Hepatic stellate cell (primary cell): ENCODE measurements at places on chromosomes 5 and 9.

DNA sequence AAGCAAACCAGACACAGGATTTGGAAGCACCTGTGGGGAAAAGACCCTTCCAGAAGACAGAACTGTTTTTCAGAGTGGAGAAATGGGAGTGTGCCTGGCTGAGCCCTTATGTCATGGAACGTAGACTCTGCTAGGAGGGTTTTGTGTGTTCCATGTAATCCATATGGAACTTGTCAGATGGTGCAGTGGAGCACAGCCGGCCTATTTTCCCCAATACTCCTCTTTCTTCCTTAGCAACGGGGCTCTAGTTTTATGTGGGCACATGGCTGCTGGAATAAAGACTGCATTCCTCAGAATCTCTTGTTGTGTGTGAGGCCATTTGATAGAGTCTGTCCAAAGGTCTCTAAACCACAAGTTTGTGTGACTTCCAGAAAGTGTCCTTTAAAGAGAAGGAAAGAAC, 284.0 kb downstream of the DRD1 start:
- no peak for DNase-seq

DNA sequence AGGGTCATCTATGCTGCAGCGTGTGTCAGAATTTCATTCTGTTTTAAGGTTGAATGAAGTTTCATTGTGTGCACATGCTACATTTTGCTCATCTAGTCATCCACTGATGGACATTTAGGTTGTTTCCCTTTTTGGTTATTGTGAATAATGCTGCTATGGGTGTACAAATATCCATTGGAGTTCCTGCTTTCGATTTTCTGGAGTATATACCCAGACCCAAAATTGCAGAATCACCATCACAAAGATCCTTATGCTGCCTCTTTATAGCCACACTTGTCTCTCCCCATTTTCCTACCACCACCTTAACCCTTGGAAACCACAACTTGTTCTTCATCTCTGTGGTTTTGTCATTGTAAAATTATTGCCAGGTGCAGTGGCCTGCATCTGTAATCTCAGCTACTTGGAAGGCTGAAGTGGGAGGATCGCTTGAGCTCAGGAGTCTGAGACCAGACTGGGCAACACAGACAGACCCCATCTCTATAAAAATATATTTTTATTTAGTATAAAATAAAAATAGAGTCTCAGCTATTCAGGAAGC, 166.2 kb downstream of the HSD17B3 start:
- no peak for DNase-seq

- DNase-seq = no peak
Measured at GRCh38 chr5:34057118-34057517, 14.1 kb upstream of the C1QTNF3 start.

DNA sequence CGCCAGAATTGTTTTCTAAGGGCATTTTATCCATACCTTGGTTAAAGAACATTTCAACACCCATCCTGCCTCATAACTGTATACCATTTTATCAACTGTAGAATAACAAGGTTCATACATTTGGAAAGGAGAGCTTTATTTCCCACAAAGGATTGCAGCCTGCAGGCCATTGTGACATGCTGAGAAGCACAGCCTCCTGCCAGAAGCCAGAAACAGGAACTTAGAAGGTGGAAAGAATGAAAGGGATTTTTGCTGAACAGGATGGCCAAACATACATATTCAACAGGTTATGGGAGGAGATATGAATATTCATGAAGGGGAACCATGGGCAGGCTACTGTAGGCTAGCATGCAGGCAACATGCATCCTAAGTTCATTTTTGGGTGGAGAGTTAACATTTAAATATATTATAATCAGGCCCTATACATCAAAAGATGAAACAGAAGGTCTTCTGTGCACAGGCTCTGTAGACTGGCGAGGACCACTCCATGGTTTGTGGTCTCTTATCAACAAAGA, 59.9 kb upstream of the DIRAS2 start:
- DNase-seq = no peak

DNA sequence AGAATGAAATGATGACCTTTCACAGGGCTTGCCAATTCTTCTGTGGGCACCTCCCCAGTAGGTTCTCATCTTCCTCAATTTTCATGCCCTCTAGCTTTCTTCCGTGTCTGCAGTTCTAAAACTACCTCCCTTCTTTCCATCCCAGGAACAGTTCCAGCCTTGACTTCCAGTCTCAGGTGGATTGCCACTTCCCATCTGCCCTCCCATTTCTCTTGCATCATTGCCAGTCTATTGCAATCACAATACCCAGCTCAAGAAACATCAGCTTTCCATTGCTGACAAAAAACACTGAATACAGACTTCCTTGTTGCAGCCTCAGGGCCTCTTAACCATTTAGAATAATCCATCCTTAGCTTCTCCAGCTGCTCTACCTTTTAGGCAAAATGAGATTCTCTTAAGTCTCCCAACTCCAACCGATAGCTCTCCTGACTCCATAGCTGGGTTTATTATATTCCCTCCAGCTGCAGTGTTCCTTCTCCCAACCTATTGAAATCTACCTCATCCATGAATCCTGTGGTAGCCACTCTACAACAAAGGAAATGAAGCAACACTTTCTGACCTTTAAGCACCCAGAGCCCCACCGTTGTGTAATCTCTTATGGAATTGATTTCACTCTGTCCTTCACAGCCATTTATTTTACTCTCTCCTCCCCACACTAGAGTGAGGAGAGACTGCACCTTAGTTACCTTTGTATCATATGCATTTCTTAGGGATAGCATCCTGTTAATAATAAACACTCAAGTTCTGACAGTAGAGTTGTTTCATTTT, 75.6 kb upstream of the PCA3 start:
- DNase-seq = no peak

DNA sequence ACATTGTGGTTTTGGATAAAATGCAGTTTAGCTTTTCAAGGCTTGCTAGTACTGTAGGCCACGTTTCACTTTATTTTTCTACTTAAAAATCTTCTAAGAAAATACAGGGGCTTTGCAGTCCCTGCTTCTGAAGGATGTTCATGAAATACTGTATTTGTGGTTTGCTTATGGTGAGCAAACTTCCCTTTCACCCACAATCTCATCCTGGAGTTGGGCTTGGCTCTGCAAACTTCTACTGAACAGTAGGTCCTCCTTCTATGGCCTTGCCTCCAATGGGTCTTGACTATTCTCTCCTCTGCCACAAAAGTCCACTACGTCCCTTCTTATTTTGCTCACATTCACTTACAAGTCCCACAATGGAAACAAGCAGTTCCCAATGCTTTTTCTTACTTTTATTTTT, 502.7 kb upstream of the KLF4 start:
- DNase-seq = no peak

DNA sequence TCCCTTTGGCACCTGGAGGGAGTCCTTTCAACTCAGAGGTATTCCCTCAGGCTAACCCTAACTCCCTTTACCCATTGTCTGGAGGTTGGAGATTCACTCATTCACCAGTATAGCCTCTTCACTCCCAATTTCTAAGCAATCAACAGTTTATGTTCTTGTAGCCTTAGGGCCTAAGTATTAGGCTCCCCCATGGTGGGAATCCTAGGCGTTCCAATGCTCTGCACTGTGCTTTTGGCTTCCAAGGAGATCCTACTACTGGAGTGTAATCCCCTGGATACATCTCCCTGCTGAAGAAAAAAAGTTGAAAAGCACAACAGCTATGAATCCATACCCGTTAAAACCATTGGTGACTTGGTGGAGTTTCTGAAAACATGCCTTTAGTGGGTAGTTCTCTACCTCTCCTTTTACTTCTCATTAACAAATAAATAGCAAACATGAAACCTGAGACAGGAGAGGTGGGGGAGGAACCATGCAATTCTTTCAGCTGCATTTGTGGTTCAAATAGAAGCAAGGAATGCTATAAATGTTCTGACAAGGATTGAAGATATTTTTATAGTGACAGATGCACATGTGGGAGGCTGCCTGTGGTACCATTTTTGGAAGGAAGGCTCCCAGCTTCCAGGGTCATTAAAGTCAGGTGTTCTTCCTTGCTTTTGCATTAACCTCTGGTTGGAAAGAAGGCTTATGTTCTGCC, 397.1 kb downstream of the DMAC1 start:
- DNase-seq = no peak

DNA sequence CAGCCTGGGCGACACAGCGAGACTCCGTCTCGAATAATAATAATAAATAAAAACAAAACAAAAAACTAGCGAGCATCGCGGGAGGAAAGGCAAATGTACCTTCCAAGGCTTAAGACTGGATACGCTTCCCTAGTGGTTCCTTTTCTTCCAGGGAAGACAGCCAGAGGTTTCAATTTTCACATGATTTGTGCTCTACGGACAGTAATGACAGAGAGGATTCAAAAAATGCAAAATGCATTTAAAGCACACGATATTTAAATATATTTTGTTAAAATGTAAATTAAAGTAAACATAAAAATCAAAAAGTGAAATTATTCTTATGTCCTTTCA, 4.3 kb upstream of the TRIM41 start:
- no peak for DNase-seq

GRCh38 chr5:180153991-180154390, 55.0 kb downstream of the RASGEF1C start:
- no peak for DNase-seq

DNA sequence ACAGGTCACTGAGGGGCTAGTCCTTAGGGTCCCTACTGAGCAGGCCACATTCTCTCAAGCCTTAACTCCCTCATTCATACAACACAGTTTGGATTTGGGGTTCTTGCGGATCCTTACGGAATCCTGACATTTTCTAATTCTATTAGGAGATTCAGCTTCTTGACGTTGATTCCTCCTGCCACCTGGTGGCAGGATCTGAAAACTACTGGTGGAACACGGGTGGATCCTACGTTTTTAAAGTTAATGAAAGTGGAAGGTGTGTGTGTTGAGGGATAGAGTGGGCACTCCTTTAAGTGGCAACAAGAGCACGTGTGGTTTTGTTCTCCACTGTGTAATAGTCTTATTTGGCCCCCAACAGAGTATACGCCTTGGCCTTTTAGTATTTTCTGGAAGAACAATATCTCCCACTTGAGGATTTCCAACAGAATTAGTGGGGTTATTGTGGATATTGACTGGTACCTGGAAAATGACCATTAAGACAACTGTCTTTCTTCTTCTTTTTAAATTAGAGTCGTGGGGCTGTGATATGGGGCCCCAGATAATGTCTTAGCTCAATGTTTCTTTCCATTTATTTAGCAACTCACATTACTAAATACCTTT, 25.2 kb downstream of the SLC28A3 start:
- DNase-seq = peak; percentile 38

DNA sequence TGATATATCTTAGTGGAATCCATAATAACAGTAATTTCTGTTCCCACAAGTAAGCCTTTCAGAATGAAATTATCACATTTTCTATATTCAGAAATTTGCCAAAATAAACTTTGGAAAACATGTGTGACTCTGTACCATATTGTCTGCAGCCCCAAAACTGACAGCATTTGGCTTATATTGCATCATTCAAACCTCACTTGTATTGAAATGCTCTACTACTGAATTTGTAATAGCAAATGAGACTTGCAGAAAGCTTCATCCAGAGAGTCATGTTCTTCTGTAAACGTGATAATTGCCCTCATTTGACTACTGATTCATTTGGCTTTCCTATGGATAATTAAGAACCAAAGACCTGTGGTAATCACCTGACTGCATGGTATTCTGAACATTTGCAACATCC, 1249.5 kb upstream of the CDH18 start:
- no peak for DNase-seq

GRCh38 chr5:151904909-151905308, 19.7 kb downstream of the GLRA1 start:
- no peak for DNase-seq

- no peak for DNase-seq
Measured at GRCh38 chr9:82192211-82192610, 203.6 kb downstream of the SPATA31D1 start.

GRCh38 chr5:27472871-27473270, 434.5 kb upstream of the CDH9 start:
- DNase-seq = no peak

DNA sequence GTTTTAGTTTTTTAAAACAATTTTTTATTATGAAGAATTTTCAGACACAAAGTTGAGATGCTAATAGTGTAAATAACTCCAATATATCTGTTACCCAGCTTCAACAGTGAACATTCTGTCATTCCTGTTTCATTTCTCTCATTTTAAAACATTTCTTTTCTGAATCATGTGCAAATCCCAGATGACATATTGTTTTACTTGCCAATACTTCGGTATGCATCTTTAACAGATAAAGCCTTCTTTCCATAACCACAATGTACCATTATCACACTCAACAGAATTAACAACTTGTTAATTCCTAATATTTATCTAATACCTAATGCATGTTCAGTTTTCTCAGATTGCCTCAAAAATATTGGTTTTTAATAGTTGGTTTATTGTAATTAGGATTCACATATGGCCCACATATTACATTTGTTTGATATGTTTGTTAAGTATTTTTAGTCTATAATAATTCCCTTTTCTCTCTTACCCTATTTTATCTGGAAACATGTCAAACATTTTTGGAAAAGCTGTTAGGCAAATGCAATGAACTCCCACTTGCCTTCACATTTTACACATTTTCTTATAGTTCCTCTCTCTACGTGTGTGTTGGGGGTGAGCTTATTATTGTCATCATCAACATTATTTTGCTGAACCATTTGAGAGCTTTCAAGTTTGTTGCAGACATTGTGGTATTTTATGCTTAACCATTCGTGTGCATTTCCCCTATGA, 58.7 kb upstream of the ANKRD55 start:
- no peak for DNase-seq

DNA sequence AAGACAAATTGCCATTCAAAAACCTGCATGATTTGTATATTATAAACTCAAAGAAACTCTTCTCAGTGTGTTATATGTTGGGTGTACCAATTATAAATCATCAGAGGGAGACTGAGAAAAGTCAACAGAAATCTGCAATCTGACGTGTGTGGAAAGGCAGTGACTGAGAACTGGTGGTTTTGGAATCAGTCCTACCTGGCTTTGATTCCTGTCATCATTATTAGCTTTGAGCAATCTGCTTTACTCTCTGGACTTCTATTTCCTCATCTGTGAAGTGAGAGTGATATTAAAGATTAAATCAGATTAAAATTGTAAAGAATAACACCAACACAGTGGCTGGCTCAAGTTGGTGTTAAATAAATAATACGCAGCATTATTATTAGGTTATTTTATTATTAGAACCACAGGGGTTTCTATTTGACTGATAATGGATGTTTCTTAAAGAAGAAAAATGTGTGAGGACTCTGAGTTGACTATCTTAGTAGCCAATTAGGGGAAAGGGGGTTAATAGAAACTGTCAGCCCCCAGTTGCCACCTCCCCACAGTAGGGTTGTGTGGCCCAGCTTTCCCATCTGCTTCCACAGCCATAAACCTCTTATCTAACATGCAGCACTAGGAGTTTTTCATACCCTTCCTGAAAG, 59.6 kb downstream of the SNCAIP start:
- DNase-seq = no peak

DNA sequence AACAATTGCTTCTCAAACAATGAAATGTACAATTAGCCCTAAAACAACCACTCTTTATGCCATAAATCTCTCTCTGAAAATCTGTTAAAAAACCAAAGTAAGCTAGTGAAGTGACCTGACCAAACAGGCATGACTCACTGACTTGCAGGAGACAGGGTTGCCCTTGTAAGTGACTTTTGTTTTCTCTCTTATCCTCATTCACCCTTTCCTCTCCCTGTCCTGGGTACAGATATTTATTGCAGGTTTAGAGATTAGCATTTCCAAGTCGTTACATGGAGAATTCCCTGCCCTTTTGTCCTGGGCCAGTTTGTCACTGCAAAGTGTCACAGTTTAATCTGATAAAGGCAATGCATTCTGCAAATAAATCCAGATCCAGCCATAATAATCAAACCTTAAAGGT, 484.2 kb downstream of the IRX1 start:
- DNase-seq = no peak
